ENCODE measurements at places on chromosomes 3 and 15. TPM values are rescaled to one million over a fixed set of nuclear protein-coding genes. Genes with fewer than 3 reads are reported as not detected.
A peak's percentile ranks its signal among the peaks of the same experiment; 100 is the strongest.

- H3K36me3 ChIP-seq, result no peaks in the 10 kb centered on the region
- no peak overlapping the region for H3K27ac ChIP-seq
- no peaks in the 10 kb centered on the region for H3K4me1 ChIP-seq
- no peak overlapping the region for H3K4me3 ChIP-seq
- DNase-seq, result no peak
These were observed 91.9 kb upstream of the PRR23C start for GRCh38 chr3:139136469-139137202.

DNA sequence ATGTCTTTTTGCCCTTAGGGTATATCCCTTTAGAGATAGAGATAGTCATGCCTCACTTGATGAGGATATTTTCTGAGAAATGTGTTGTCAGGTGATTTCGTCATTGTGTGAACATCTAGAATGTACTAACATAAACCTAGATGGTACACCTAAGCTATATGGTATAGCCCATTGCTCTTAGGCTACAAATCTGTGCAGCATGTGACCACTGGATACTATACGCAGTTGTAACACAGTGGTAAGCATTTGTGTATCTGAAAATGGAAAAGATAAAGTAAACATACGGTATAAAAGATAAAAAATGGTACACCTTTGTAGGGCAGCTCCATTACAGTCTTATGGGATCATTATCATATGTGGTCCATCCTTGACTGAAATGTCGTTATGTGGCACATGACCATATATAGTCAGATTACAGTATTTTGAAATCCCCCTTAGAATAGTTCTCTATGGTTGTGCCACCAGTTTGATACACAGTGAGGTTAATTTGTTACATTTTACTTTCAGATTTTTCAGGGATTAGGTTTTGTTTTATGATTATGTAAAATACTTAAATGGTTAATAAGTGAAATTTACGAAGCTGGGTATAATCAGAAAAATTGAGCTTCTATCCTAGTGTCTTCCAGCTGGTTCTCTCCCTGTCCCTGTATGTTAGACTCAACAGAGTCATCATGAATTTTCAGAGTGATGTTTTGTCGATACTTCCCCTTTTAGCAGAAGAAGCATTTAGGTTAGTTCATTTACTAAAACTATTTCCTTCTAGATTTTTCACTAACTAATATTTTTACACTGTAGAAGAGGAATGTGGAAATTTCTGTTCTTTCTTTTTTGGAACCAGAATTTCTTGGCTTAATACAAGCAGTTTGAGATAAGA lies 12.8 kb downstream of the SETD5 start:
- peaks cover 13% of the 10 kb centered on the region for H3K36me3 ChIP-seq
- no peak overlapping the region for H3K4me3 ChIP-seq
- no peak overlapping the region for H3K27ac ChIP-seq
- no peak for DNase-seq
- peaks cover 32% of the 10 kb centered on the region for H3K4me1 ChIP-seq

DNA sequence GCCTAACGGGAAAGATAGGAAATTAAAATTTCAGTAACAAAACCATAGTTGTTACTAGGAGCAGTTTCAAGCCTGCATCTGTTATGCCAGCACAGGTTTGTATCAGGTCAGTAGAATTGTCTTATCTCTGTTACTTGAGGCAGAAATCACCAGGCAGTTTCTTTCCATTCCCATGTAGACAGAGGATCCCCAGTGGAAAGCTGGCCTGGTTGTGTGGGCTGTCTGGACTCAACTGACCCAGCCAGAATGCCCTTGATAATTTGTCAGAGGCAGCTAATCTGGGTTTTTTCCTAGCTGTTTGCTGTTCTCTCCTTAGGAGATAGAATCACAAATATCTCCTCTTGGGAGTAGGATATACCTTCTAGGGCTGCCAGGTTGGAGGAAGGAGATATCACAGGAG lies 1044.7 kb downstream of the IGSF11 start:
- no peak overlapping the region for H3K27ac ChIP-seq
- no peaks in the 10 kb centered on the region for H3K36me3 ChIP-seq
- H3K4me1 ChIP-seq, result no peaks in the 10 kb centered on the region

The MKRN3 gene
- 3.8 TPM for total RNA-seq

DNA sequence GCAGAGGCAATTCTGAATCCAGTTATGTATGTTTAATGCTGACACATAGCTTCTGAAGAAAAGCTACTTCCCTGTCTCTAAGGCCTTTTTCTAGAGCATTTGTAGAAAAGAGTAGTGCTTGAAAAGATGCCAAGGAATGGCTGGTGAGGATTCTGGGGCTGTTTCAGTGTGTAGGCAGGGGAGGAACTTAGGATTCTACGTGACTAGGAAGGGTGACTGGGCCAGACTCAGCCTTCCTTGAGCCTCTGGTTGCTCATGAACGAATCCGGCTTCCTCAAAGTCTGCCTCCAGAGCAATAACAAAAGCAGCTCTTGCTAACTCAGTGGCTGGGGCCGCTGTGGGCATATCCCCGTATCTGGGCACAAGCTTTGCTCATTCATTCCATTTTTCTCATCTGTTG lies 104.8 kb upstream of the WNT5A start:
- H3K27ac ChIP-seq, result no peak overlapping the region
- H3K4me3 ChIP-seq, result no peak overlapping the region
- no peaks in the 10 kb centered on the region for H3K36me3 ChIP-seq

The EFCC1 gene
- total RNA-seq, result 10.7 TPM

DNA sequence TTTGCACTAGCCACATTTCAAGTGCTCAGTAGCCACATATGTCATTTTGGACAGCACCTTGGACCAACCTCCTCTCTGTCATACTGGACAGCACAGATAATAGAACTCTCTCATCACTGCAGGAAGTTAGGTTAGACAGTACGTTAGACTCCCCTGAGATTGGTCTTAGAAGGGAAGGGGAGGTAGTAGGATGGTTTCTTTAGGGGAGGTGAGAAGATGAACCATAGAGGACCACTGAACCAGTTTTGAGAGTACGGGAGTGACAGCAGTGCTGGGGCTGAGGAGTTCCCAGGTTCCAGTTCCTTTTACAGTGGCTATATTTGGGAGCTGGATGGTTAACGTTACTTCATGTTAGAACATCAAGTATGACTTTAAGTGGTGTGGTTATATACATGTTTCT lies 7.8 kb downstream of the LRCH3 start:
- no peak overlapping the region for H3K4me3 ChIP-seq
- peaks cover 33% of the 10 kb centered on the region for H3K4me1 ChIP-seq
- DNase-seq, result no peak
- H3K27ac ChIP-seq, result peak overlapping the region; percentile 3
- no peaks in the 10 kb centered on the region for H3K27me3 ChIP-seq
